ENCODE measurements at places on chromosomes 16 and 17.
A peak's percentile ranks its signal among the peaks of the same experiment; 100 is the strongest.

DNA sequence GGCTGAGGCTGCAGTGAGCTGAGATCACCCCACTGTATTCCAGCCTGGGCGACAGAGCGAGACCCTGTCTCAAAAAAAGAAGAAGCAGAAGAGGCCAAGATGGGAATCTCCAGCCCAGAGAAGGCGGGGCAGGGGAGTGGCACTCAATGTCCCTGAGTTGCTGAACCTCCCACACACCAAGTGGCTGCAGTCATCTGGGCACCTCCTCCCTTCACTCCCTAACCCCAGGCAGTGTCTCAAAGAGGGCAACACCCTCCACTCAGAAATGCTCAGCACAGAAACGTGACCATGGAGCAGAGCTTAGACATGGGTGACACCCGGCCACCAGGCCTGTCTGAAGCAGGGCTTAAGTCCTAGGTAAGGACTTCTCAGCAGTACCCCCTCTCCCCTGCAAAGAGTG is 36.3 kb upstream of the BCAR1 start:
- no peak for DNase-seq

GRCh38 chr17:33964344-33964979 is 290.6 kb upstream of the CCL2 start:
- DNase-seq: no peak

DNA sequence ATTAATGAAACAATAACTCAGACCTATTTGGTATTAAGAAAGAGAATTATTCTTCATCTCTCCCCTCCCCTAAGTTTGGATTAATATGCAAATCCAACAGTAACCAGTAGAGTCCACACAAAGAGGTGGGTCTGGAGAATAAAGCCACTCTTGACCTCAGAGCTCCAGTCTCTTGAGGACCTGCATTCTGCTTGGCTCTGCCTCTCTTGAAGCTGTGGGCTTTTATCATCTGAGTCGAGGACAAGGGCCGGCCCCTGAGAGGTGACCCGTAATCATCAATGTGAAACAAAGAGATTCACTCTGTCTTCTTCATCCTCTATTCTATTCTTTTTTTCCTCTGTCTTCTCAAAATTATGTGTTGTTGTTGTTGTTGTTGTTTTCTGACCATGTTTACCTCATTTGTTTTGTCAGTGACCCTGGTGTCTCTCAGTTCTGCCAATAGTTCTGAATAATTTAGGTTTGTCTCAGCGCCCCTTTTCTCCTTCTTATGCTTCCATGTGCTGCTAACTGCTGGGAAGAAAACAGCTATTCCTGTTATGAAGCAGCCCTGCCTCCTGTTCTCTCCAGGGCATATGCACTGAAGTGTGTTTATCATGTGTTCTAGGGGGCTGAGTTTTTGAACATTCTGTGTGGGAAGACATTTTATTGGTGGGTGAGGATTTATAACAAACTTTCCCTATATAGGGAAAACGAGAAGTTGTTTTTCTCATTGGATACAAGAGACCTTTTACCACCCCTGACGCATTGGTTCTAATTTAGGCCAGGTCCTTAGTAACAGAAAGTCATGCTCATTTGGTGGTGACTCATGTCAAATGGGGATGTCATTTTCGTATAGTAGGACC is 135.8 kb downstream of the TRIM37 start:
- no peak for DNase-seq

DNA sequence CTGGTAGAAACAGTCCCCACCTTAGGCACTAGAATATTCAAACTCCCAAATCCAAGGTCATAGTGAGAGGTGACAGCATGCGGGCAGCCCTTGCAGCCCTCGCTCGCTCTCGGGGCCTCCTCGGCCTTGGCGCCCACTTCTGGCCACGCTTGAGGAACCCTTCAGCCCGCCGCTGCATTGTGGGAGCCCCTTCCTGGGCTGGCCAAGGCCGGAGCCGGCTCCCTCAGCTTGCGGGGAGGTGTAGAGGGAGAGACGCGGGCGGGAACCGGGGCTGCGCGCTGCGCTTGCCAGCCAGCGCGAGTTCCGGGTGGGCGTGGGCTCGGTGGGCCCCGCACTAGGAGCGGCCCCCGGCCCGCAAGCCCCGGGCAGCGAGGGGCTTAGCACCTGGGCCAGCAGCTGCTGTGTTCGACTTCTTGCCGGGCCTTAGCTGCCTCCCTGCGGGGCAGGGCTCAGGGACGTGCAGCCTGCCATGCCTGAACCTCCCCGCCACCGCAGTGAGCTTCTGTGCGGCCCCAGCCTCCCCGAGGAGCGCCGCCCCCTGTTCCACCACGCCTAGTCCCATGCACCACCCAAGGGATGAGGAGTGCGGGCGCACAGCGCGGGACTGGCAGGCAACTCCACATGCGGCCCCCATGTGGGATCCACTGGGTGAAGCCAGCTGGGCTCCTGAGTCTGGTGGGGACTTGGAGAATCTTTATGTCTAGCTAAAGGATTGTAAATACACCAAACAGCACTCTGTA is 45.0 kb downstream of the KPNA2 start:
- DNase-seq: no peak

DNA sequence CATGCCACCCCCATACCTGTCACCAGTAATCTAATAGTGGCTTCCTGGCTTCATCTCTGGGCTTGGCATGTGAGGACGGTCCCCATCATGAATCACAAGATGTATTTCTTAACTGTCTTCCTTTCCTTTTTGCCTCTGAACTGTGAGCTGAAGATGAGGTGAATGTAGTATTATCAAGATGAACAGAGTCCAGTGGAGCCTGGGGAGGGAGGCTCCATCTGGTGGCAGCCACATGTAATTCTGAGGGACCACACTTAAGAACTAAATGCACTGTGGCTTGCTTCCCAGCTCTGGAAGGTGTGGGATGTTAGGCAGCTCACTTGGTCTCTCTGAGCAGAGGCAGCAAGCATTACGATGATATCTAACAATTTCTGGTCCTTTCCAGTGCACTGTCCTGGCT is 354.9 kb upstream of the ASIC2 start:
- no peak for DNase-seq

DNA sequence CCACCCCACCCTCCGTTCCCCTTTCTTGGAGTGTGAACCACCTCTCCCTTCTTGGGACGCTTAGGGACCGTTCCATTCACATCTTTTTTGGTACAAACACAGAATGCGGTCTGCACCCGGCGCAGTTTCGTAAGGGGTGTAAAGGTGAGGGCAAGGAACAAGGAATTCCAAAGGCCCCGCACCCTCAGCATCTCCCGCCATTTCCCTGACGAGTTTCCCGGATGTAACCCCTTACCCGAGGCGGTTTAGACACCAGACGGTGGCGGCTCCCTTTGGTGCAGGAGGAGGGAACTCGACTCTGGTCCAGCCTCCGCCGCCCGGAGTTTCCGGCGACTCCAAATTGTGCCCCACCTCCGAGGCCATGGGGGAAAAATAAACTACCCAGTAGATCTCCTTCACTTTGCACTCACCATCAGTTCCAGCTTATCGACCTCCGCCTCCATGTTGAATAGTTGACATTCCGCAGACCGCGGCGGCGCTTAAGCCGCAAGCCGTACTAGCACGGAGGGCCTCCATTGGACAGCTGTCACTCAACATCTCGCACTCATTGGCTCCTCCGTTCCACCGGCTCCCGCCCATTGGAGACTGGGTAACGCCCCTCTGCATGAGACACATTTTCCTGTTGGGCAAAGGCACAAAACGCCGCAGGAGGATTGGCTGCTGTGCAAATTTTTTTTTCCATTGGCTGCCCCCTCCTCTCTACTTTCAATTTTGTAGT is at the start of gene SKA2:
Gene SKA2, minus strand, starts transcription at position 466 of the 718 bp plus-strand sequence. Its CDS starts 23 bp downstream, at position 443.
- DNase-seq: peak; percentile 100

- DNase-seq: no peak
Measured at GRCh38 chr16:65118871-65119270, 3.0 kb downstream of the CDH11 start.

- DNase-seq: no peak
Measured at GRCh38 chr16:26491101-26491670, 575.5 kb upstream of the C16orf82 start.

DNA sequence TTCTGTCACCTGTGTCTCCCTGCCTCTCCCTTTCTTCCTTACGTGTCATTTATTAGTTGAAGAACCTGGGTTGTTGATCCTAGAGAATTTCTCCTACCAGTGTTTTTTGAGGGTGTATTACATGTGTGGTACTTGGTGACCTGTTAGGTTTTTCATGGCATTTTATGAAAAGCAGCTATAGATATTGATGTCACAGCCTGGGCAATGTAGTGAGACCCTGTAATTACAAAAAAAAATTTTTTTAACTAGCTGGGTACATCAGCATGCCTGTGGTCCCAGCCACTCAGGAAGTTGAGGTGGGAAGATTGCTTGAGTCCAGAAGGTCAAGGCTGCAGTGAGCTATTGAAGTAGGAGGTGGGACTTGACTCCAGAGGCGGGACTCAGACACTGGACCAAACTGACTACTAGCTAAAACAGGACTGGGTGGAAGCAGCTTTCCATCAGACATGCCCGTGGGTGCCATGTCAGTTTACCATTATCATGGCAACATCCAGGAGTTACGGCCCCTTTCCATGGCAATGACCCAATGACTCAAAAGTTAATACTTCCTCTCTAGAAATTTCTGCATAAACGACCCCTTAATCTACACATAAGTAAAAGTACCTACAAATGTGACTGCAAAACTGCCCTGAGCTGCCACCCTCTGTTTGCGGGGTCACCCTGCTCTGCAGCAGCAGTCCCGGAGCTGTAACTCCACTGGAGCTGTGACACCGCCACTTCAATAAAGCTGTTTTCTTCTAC is 311.4 kb downstream of the SNX29 start:
- no peak for DNase-seq

- DNase-seq: peak; percentile 86
Measured at GRCh38 chr17:36731811-36732210, 130.4 kb downstream of the MRM1 start.

DNA sequence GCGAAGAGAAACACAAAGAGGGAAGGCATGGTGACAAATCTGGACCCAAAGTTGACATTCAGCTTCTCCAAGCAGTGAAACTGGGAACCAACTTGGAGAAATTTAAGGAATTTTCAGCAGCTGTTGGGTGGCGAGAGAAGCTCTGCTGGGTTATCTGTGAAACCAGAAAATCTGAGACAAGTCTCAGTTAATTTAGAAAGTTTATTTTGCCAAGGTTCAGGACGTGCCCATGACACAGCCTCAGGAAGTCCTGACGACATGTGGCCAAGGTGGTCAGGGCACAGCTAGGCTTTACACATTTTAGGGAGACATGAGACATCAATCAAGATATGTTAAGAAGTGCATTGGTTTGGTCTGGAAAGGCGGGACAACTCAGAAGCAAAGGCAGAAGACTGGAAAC is 11.2 kb upstream of the CD300LF start:
- DNase-seq: no peak
